NCI-H187 (cell line): ENCODE measurements at places on chromosomes 2 and 18.

GRCh38 chr2:231000211-231000904 is 4.4 kb downstream of the SPATA3 start:
- no peak for DNase-seq

GRCh38 chr2:217625557-217626169 is 377.1 kb downstream of the TNS1 start:
- no peak for DNase-seq

- no peak for DNase-seq
Observed at GRCh38 chr2:68917034-68917718, 35.5 kb downstream of the GKN2 start.

GRCh38 chr2:119724656-119725485 is 34.9 kb upstream of the PTPN4 start:
- no peak for DNase-seq

- no peak for DNase-seq
Observed at GRCh38 chr2:201781557-201782051, 871 bp upstream of the ALS2 start.

DNA sequence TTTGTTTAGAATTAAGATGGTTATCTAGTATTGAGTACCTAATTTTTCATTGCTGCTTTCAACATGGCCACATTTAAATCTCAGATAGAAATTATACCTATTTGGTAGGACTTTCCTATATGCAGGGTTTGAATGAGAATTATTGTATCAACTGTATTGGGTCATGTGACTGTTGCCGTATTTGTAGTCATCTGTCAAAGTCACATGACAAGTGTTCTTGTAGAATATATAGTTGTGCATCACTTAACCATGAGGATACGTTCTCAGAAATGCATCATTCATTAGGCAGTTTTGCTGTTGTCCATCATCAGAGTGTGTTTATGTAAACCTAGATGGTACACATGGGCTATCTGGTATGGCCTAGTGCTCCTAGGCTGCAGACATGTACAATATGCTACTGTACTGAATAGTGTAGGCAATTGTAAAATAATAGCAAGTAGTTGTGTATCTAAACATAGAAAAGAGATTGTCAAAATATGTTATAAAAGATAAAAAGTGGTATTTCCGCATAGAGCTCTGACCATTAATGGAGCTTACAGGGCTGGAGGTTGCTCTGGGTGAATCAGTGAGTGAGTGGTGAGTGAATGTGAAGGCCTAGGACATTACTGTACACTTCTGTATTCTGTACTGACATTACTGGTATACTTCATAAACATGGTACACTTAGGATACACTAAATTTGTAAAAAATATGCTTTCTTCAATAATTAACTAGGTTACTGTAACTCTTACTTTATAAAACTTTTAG is 123.7 kb downstream of the MAP4K4 start:
- no peak for DNase-seq

DNA sequence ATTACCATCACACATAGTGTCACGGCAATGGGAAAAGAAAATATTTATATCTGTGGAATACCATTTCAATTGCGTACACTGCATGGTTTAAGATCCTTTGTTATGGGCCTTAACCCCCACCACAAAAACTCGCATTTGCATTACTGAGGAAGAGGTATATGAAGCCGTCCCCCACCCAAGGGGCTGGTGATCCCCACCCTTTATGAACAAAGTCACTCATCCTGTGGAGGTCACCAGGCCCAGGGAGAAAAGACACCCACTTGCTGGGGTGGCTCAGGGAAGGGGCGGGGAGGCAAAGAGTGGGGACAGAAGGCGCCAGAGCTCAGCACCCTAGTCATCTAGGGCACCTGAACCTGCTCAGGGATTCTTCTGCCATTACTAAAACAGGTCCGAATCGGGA is 133.8 kb downstream of the ZNF516 start:
- DNase-seq = no peak
